ENCODE measurements at places on chromosomes 5 and 9.

GRCh38 chr9:21383627-21384026, 1.6 kb downstream of the IFNA2 start:
- DNase-seq = no peak

DNA sequence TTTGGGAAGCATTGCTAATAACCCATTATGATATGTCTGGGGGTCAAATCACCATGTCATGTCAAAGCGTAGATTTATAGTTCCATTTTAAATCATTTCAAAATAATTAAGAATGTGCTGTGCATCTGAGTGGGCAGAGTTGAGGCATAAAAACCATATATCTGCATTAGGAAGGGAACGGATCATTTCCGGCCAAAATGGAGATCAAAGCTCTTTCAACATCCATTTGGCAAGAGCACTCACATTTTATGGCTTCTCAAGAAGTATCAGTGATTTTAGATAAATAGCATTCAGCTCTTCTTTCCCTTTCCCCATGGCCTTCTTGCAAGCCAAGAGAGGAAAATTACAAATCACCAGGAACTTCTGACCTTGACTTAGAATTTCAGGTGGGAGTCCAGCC, 89.9 kb downstream of the HSPA4 start:
- DNase-seq = no peak

- DNase-seq = no peak
These were observed 104.2 kb upstream of the HMHB1 start for GRCh38 chr5:143707806-143708205.

GRCh38 chr5:135565725-135566421, 12.9 kb downstream of the CXCL14 start:
- DNase-seq = peak; percentile 65

GRCh38 chr5:65307088-65307487, 174.6 kb downstream of the ADAMTS6 start:
- no peak for DNase-seq

- no peak for DNase-seq
These were observed 36.6 kb downstream of the COL15A1 start for GRCh38 chr9:98980291-98980690.

DNA sequence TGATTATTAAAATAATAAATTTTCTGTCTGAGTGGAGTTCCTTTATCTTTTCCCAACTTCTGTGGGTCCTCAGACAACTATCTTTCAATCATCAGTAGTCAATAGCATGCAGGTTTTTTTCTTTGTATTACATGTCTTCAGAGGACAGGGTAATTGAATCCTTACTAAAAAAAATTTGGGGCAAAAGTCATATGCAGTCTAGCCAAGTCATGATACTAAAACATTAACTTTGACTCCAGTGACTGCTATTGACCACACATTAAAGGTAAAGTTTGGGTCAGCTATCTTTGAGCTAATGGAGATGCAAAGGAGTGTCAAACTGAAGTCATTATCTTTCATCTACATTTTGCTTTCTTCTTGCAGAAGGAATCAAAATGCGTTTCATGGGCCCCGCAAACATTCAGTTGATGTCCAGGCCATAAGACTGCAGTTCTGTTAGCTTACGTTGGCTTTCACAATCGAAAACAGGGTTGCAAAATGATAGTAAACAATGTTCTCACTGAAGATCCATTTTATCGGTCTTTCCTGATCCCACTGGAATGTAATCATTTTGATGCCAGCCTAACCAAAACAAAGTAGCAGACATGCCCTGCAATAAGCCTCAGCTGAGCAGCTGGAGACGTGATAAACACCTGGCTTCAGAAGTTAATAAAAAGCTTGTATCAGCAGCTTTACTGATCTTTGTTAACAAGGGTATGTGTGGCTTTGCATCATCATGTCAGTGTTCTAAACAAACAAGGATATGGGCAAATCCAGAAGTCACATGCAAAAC, 186.1 kb upstream of the PRLR start:
- no peak for DNase-seq

- DNase-seq = no peak
These were observed 30.4 kb downstream of the FSTL4 start for GRCh38 chr5:133581918-133582317.

- peak; percentile 64 for DNase-seq
These were observed 276.3 kb downstream of the EPB41L4A start for GRCh38 chr5:112142769-112143270.

- peak; percentile 41 for DNase-seq
These were observed 16.0 kb downstream of the SLC36A1 start for GRCh38 chr5:151463137-151464029.

- DNase-seq = no peak
These were observed 24.9 kb upstream of the ELAVL2 start for GRCh38 chr9:23850690-23851629.

GRCh38 chr5:98880598-98880997, 48.2 kb downstream of the CHD1 start:
- no peak for DNase-seq

- DNase-seq = peak; percentile 3
These were observed 68.2 kb downstream of the ADCY2 start for GRCh38 chr5:7464182-7464581.

- no peak for DNase-seq
These were observed 38.4 kb upstream of the SMIM15 start for GRCh38 chr5:61200582-61201155.

- peak; percentile 52 for DNase-seq
These were observed 151.8 kb upstream of the GPR151 start for GRCh38 chr5:146667633-146668272.

- DNase-seq = no peak
These were observed 100.0 kb downstream of the BASP1 start for GRCh38 chr5:17317473-17317872.

DNA sequence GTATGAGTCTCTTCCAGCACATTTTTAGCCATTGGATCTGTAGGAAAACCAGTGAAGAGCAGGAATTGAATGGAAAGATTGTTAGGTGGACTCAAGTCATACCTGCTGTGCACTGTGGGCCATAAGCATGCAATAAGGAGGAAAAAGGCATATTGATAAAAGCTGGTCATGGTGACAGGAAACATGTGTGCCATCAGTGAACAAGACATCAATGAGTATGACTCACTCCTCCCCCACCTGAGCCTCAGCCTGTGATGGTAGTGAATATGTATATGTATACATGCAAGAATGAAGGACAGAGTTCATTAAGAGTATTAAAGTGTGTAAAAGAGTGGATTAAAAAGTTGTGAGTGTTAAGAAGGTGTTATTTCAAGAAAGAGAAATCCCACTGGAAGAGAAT, 164.5 kb downstream of the TMEM38B start:
- DNase-seq = no peak

DNA sequence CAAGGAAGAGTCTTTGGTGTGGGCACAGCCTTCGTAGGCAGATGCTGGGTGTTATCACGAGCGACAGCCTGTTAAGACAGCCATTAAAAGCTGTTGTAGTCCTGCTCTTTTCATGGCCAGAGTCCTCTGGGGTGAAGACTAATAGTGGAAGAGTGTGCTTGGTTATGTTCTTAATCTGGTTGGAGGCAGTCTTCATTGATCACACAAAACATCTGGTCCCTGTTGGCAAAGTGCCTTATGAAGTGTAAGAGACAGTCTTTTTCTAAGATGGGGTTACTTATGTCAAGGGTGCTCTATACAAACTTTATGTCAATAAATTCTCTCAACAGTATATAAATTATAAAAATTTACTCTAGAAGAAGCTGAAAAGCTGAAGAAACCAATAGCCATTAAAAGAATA, 280.4 kb downstream of the CAAP1 start:
- no peak for DNase-seq

DNA sequence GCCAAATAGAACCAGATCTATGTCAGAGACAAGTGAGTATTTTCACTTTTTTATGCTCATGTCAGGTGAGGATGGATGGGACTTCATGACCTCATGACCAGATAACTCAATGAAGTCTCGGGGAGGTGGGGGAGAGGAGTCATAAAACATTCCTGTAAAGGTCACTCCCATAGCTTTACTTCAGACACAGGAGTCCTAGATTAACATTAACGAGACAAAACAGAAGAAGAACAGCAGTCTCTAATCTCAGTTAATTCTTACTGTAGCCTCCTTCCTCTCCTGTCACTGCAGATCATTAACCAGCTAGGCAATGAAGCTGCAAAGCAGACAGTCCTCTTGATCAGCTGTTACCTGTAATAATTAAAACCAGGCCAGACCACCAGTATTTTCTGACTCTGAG, 11.2 kb downstream of the CRHBP start:
- no peak for DNase-seq

DNA sequence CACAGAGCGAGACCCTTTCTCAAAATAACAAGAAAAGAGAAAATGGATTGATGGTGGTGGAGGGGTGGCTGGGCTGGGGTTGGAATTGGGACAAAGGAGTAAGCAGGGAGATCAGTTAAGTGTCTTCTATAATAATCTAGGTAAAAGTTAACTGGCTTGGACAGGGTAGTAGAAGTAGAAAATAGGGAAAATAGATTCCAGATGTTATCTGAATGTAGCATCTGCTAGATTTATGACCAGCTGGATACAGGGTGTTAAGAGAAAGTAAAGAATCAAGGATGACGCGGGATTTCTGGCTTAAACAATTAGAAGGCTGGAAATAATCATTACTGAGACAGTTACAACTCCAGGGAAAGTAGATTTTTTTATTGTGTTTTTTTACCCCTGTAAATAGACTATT, 13.0 kb downstream of the PPP6C start:
- no peak for DNase-seq
